Stimulated activated CD8-positive, alpha-beta memory T cell treated with anti-CD3 and anti-CD28 coated beads, Interleukin-12 subunit alpha, Interleukin-12 subunit beta, amount 100 ng/mL, for 4 hours (primary cell): ENCODE measurements at places on chromosomes 3 and 15.

DNA sequence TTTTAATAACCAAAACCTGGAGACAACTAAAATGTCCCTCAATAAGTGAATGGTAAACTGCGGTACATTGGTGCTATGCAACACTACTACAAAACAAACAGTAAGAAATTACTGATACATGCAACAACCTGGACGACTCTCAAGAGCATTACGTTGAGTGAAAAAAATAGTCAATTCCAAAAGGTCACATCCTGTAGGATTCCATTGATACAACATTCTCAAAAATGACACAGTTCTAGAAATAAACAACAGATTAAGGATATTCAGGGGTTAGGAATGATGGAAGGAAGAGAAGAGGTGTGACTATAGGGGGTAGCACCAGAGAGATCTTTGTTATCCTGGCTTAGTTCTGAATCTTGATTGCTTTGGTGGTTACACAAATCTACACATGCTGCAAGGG is 72.2 kb downstream of the ZNF148 start:
- DNase-seq: no peak

- DNase-seq: no peak
Measured at GRCh38 chr15:69474291-69474690, 21.7 kb downstream of the RPLP1 start.

GRCh38 chr3:95539950-95540483 is 1274.4 kb upstream of the EPHA6 start:
- no peak for DNase-seq

DNA sequence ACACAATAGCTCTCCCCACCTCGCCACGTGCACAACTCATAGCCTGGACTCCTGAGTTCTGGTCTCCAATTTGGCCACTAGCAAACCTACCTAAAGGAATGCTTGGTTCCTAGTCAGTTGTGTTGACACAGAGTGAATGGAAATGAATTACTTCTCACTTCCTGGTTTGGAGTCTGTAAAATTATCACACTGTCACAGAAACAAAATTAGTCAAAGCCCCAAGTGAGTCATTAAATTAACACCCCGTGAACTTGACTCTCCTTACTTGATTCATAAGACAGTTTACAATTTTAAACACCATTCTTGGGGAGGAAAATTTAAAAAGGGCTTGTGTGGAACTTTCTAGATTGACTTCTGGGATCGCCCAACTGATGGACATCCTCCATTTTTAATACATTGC is 276.2 kb upstream of the CTNNB1 start:
- DNase-seq: no peak

DNA sequence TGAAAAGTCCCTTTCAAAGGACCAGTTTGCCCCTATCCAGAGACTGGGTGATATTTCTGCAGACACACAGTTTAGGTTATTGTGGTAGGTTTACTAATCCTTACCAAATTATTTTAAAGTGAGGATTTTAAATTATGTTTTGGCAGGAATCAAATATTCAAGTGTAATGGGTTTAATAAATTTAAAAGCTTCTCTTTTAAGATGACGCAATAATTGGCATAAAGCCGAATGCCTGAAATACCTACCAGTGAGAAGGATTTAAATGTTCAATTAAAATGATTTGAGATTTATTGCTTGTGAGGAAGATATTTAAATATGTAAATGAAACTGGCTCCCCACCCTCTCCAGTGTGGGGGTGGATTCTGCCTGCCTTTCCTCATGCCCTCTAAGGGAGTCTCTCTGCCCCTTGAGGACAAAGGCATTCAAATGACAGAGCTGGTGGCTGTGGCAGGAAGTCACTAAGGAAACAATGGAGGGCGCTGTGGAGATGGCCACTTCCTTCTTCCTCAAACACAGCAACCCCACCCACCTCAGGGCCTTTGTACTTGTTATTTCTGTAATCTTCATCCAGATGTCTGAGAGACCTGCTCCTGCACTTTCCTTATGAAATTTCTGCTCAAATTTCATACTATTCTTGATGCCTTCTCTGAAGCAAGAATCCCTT is 131.7 kb downstream of the TNIK start:
- DNase-seq: no peak

DNA sequence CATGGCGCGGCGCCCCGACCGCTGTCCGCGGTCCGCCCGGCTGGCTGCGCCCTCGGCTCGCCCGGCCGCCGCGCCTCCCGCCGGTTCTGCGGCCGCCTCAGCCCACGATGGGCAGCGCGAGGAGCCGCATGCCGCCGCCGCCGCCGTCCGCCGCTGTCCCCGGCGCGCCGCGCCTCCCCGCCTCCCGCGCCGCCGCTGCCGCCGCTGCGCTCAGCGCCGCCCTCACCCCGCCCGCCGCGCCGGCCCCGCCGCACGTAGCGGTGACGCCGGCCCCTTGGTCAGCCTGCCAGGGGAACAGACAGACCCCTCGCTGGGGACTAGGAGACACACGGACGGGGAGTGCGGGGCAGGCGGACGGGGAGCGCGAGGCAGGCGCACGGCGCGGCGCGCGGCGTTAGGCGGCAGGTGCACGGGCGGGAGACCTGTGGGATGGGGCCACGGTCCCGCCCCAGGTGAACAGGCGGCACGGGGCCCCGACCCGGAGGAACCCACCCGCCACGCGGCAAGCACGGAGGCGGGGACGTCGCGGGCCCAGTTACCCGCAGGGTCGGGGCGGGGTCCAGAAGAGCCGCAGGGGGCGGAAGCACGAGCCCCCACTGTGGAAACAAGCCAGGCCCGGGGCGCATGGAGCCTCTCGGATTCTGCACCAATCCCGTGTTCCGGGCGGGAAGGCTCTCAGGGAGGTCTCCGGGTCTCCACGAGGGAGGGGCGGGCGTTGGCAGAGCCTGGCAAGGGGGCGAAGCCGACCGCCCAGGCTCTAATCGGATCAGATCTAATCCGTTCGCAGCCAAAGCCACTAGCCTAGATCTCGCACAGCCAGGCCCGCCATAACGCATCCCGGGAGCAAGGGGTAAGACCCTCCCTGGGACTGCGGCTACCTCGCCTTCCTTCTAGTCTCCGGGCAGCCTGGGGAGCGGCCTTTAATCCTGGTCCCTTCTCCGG is at the start of gene CSPG5:
CSPG5 (minus strand) TSS at position 175 of the 942 bp plus-strand sequence; CDS start at position 3, 172 bp downstream.
- DNase-seq: peak; percentile 1

DNA sequence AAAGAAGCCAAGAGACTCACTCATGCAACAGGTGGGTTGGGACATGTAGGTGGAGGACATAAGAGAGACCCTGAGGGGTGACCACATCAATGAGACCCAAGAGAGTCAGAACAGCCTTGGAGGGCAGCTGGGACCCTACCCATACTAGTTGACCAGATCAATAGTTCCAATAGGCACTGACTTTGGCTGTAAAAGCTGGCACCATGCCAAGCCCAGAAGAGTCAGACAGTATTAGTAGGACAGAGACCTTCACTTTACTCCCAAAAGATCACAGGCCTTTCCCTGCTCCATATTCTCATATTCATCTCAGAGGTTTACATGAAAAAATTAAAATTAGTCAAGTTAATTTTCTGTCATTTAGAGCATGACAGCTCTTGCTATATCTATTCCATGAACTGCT is 20.9 kb upstream of the GABRR3 start:
- no peak for DNase-seq

GRCh38 chr3:16828815-16829214 is 55.9 kb upstream of the PLCL2 start:
- peak; percentile 8 for DNase-seq

DNA sequence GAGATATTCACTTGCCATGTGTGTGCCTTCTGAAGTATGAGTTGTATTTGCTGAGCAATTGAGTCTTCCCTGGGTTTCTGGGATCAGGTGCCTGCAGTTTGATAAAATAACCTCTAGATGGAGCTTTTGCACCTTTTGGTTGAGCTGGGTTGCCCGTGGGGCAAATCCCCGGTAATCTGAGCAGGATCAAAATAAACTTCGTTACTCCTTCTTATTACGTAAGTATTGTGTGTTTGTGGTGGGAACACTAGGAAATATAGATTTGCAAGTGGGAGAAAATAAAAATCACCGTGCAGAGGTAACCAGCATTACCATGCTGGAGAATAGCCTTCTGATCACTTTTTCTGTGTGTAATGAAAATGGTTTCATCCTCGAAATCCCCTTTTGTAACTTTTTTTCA is 277.4 kb upstream of the NR2E3 start:
- no peak for DNase-seq

- DNase-seq: peak; percentile 3
Measured at GRCh38 chr15:82045179-82045891, 483 bp downstream of the MEX3B start.

DNA sequence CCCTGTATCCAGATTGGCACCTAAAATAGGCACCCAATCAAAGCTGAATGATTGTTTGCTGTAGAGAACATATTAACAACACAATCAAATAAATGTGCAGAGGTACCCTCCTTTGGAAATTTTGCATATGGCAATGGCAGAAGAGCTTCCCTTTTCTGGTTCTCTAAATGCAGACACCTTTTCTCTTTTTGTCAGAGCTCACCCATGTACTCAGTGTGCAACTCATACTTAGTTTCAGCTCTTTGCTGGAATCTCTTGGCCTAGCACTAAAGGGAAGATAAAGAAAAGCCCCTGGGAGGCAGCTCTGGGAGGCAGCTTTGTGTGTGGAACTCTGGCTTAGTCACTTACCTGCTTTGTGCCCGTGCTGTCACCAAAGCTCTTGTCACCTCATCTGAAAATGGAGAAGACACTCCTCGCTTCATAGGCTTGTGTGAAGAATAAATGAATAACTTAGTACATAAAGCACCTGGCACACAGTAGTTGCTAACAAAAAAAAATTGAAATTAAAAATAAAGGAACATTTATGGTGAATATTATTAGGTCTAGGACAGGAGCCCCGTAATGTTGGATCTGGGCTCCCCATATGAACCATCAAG is 28.8 kb downstream of the ST6GAL1 start:
- DNase-seq: no peak

GRCh38 chr3:190902292-190902691 is 39.8 kb upstream of the GMNC start:
- DNase-seq: no peak

DNA sequence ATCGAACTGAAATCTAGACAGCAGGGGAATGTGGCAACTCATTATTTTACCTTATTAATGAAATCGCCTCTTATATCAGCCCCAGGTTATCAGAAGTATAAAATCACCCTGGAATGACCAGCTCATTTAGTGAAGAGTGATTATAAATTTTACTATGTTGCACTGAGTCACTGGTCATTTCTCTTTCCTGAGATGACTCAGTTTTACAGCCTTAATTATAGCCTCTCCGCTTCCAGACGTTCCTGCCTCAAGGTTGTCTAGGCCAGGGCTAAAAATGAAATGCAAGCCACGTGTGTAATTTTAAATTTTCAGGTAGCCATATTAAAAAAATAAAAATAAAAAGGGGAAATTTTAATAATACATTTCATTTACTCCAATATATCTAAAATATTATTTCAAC is 33.3 kb downstream of the DET1 start:
- DNase-seq: no peak

DNA sequence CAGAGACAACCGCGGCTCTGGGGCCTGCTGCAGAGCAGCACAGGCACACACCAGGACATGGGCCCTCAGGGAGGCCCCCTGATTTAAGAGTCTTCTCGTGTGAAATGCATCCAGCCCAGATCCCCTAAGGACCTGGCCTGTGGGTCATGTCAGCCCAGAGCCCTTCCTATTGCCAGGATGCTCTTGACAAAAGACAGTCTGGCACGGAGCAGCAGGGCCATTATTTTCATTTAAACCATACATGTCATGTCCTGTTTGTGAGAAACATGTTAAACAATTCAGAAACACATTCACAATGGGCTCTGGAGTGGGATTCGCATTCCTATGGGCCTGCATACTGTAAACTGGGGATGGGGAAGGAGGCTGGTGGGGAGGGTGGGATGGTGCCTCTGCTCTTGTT is 367.4 kb upstream of the WNT5A start:
- no peak for DNase-seq

GRCh38 chr3:48970586-48970985 is 19.5 kb upstream of the P4HTM start:
- DNase-seq: no peak

DNA sequence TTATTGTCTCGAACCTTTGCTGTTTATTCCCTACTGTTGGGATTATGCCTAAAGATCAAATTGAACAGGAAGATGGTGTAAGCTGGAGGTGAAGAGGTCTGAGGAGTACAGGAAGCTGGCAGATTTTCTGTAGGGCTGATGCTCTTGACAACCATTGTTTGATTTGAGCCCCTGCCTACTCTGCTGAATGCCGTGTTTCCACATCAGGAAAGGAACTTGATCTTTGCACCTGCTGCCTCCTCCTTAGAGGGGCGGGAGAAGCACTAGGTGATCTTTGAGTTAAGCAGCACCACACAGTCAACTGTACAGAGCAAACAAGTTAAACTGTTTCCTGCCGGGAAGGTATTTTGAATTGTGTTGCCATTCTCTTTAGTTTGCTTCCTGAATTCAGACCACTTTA is 364.6 kb upstream of the EPHA6 start:
- DNase-seq: no peak

DNA sequence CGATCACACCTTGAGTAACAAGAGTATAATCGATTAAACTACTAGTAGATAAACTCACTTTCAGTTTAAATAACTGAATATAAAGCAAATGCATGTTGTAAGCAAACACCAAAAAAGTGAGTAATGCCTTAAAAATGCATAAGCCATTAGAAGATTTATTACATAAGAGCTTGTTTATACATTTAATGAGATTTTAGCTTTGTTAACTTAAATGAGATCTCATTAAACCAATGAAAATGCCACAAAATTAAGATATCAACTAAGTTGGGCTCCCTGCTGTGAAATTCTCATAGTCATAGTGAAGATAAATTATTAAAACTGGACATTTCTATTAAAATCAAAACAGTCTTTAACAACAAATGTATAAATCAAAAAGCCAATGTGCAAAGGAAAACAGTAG is 701.2 kb downstream of the NLGN1 start:
- DNase-seq: no peak

GRCh38 chr3:101667331-101667730 is 9.6 kb downstream of the ZBTB11 start:
- DNase-seq: no peak

DNA sequence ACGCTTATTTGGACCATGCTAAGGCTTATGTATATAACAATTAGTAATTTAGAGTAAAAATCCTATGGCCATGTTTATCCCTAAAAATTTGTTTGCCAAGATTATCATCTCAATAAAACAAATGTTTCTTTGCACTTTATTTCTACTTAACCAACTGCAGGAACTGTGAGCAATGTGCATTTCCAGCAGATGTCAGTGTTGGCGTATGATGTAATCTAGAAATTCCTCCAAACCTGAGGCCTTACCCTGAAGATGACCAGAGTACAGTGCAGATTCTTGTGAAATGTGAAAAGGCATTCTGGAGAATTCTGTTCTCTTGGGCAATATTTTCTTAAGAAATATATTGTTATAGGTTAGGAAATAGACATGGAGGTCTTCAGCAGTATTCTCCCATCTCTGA is 205.9 kb downstream of the MBNL1 start:
- no peak for DNase-seq

- no peak for DNase-seq
Measured at GRCh38 chr3:37916685-37917084, 55.0 kb downstream of the CTDSPL start.

DNA sequence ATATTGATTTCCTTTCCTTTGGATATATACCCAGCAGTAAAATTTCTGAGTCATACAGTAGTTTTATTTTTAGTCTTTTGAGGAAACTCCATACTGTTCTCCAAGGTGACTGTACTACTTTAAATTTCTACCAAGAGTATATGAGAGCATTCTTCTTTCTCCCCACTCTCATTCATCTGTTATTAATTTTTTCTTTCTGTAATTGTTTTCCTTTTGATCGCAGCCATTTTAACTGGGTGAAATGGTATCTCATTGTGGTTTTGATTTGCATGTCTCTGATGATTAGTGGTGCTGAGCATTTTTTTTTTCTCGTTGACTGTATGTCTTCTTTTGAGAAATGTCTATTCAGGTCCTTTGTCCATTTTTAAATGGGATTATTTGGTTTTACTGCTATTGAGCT is 18.3 kb upstream of the VGLL3 start:
- DNase-seq: no peak
